ENCODE measurements at places on chromosomes 16 and 17.
A peak's percentile ranks its signal among the peaks of the same experiment; 100 is the strongest.

GRCh38 chr17:2433696-2434095 is 32.8 kb upstream of the MNT start:
- no peak for DNase-seq

GRCh38 chr17:73750975-73751374 is 106.7 kb upstream of the SDK2 start:
- no peak for DNase-seq

GRCh38 chr17:72702136-72702735 is 390.3 kb downstream of the SLC39A11 start:
- DNase-seq, result no peak

- DNase-seq, result peak; percentile 78
Observed at GRCh38 chr16:11328172-11329070, 16.8 kb upstream of the RMI2 start.

DNA sequence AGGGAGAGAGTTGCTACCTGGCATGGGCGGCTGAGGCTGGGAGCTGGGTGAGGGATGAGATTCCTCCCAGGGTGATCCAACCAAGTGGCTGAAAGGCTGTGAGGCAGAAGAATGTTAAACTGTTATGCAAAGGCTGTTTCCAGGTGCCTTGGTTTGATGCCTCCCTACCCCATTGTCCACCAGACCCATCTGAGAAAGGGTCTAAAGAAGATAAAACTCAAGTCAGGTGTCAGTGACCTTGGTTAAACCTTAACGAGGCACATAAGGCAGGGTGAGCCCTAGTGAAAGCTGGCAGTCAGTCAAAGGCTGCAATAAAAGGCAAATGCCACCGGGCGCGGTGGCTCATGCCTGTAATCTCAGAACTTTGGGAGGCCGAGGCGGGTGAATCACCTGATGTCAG is 23.8 kb downstream of the LDHD start:
- DNase-seq, result no peak

GRCh38 chr17:21075739-21076085 is 32.9 kb upstream of the USP22 start:
- DNase-seq, result no peak

DNA sequence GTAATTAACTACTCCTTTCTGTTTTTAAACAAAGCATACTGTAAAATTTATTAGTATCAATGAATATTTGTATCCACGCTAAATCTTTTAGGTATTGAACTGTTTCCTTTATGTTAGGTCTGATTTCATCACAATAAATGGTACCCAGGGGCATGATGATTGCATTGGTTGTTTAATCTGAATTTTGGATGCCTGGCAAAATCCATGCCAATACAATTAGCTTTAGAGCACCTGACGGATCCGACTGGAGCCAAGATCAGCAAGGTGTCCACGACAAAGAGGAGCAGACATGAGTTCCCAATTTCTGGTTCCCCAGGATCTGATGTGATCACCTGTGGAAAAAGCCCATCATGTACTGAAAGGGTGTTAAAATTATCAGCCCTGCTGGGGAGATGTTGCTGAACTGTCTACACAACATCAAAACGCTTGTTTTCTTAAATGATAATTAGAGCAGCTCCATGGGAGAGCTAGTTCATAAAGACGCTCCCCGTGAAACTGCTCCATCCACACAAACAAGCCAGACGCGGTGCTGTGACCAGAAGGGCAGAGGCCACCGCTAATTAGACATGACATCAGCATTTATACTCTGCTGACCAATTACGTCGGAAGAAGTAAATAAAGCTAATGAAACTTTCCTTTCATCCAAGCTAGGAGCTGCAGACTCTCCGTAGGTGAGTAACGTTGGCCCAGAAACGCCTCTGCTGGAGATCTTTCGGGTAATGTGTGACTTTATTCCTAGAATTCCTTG is 151.7 kb downstream of the CPPED1 start:
- no peak for DNase-seq

GRCh38 chr17:74512624-74513091 is 18.6 kb downstream of the CD300LB start:
- no peak for DNase-seq

- DNase-seq, result peak; percentile 100
Observed at GRCh38 chr17:76501018-76501826, at the start of gene RHBDF2. RHBDF2 (minus strand) TSS chr17:76501423; CDS start chr17:76481524, 19,899 bp downstream.

- no peak for DNase-seq
Observed at GRCh38 chr16:12721841-12722421, 81.8 kb downstream of the CPPED1 start.

DNA sequence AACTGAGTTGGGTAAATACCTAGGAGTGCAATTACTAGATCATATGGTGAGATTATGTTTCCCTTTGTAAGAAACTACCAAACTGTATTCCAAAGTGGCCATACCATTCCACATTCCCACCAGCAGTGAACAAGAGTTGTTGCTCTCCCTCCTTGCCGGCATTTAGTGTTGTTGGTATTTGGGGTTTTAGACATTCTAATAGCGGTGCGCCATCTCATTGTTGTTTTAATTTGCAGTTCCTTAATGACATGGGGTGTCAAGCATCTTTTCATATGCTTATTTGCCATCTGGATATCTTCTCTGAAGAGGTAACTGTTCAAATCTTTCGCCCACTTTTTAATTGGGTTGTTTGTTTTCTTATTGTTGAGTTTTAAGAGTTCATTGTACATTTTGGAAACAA is 164.2 kb upstream of the LHX1 start:
- no peak for DNase-seq

- DNase-seq, result no peak
Observed at GRCh38 chr16:2208772-2209171, 1.9 kb downstream of the BRICD5 start.

- DNase-seq, result peak; percentile 68
Observed at GRCh38 chr17:63698886-63699637, 863 bp downstream of the LIMD2 start.

DNA sequence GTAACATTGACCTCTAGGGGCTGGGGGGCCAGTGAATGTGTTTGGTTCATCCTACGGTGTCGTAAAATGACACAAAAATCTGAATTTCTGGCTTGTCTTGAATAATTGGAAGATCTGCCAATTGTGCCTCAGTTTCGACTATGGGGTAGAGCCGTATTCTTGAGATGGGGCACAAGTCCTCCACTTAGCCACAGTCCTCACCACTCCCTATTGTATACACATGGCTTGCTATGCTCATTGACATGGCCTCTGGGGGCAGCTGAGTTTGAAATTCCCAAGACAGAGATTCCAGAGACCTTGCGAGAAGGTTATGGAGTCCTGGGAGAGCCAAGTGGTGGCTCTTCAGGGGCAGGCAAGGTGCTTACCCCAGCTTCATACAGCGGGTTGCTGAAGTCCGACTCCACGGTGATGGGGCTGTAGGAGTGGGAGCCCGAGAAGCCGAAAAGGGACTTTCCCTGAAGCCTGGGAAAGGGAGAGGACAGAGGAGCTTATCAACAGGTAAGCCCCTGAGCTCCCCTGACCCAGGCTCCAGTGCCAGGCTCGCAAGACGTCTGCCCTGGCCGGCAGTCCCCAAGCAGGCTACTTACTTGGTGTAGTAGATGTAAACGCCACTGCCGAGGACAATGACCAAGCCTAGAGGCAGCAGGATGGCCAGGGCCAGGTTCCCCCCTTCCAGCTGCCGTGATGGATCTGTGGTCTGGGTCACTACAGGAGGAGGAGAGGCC is 9.0 kb upstream of the CDIPT start:
- no peak for DNase-seq

DNA sequence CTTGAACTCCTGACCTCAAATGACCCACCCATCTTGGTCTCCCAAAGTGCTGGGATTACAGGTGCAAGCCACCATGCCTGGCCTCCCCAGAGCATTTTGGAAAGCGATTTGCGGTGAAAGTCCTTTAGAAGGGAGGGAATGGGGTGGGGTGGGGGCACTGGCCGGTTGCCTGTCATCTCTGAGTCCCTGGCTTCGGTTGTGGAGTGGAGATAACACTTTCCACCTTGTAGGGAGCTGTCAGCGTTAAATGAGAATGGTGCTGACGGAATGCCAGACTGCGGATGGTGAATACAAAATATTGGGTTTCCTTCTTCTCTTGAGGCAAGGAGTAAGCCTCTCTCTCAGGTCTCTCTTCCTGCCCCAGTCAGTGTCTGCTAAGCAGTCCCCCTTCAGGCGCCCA is 5.2 kb upstream of the WNT3 start:
- no peak for DNase-seq

DNA sequence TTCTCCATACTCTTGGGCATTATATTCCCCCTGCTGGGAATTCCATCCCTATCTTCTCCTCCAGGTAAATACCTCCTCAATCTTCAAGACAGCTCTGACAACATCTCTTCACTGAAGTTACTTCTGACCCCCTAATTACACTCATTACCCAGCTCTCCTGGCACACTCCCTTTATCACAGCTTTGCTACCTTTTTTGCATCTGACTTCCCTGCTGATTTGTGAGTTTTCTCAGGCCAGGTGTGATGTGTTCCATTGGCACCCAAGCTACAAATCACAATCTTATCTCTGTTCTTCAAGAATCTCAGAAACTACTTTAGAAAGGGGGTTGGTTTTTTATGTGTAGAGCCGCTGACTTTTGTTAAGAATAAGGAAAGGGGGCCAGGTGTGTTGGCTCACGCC is 14.0 kb downstream of the CLEC19A start:
- DNase-seq, result no peak

GRCh38 chr16:72938795-72939164 is 109.1 kb downstream of the ZFHX3 start:
- DNase-seq, result no peak

DNA sequence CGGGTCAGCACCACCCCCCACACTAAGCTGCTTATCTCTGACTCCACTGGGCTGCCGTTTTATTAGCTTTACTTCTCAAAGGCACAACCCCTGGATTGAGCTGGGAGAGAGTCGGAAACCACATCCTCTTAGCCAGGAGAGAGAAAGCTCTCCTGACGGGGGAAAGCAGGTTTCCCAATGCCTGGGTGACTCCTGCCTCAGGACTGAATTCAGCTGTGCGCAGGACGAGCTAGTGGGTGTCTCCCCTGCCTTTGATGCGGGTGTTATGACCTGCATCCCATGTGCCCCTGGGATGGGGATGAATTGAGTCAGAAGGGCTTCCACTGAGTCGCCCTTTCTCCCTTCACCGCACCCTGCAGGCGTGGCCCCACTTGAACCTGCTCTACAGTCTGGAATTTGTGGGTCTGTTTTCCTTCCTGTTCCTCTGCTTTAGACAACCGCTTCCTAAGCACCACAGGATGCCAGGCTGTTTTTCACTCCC is 819.2 kb upstream of the EEF2KMT start:
- no peak for DNase-seq

GRCh38 chr16:10097271-10097670 is 85.0 kb downstream of the GRIN2A start:
- no peak for DNase-seq
